SW480 (cell line): ENCODE measurements at places on chromosomes 5 and 9.

- DNase-seq: no peak
Observed at GRCh38 chr5:4230471-4230785, 634.8 kb downstream of the IRX1 start.

DNA sequence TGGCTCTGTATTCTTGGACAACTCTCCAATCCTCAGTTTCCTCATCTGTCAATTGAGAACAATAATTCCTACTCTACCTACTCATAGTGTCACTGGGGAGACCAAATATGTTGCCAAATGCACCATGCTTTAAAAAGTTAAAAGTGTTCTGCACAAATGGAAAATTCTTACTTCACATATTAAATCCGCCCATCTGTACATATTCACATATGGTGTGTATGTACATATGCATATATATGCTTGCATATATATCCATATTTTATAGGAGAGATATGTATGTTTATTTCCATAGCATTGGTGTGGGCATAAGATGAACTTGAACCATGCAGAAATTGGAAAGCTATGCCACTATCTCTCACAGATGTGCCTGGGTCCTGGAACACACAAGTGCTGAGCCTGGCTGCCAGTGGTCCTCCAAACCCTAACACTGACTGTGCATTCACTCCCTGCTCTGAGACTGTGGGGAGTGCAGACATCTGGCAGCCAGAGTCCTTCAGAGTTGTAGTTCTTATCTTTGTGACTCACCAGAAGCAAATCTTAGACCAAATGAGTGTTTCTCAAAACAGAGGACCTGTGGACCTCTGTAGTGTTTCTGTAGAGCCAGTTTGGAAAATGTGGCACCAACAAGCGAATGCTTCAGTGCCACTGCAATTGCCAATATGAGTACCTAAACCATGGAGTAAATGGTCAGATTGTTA, 168.7 kb downstream of the GRIA1 start:
- no peak for DNase-seq

GRCh38 chr5:148029131-148029530, 34.6 kb upstream of the SPINK5 start:
- no peak for DNase-seq

- DNase-seq: peak; percentile 26
Observed at GRCh38 chr5:176365351-176366231, at the start of gene ARL10. ARL10 (plus strand) TSS chr5:176365487; CDS start chr5:176365564, 77 bp downstream.

DNA sequence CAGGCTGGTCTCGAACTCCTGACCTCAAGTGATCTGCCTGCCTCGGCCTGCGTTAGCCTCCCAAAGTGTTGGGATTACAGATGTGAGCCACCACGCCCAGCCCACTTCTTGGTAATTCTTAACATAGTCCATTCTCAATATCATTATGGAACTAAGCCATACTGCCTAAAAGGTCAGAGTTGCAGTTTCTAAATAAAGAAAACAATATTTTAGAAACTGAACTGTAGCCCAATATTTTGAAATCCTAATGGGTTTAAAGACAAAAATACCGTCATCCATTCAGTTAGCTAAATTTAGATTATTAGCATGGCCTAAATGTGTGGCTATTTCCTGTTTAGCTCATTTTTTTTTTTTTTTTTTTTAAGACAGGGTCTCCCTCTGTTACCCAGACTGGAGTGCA, 99.5 kb downstream of the USP20 start:
- DNase-seq: no peak
